ENCODE measurements at places on chromosomes 16 and 17. TPM values are rescaled to one million over a fixed set of nuclear protein-coding genes. Genes with fewer than 3 reads are reported as not detected.

Gene NLRC5
- total RNA-seq = 291 TPM

Gene NPIPB13
- 24.3 TPM for total RNA-seq

Gene ABCA3
- 6.8 TPM for total RNA-seq

Gene KCNH6
- total RNA-seq = not detected

Gene PPP1R1B
- total RNA-seq = not detected

Gene MYH3
- total RNA-seq = 3.2 TPM

Gene TGFB1I1
- total RNA-seq = 0.92 TPM

Gene PIRT
- not detected for total RNA-seq

Gene ADAM11
- total RNA-seq = 0.39 TPM

Gene CCL5
- 275 TPM for total RNA-seq

Gene RNF43
- not detected for total RNA-seq

Gene CA7
- not detected for total RNA-seq

Gene RNF157
- 150 TPM for total RNA-seq

Gene EVI2A
- total RNA-seq = 40.4 TPM

Gene YBX2
- 0.37 TPM for total RNA-seq

Gene SOST
- not detected for total RNA-seq

Gene TSPOAP1
- 51.5 TPM for total RNA-seq

Gene NPB
- total RNA-seq = 0.18 TPM

Gene SOX8
- total RNA-seq = not detected

Gene GP1BA
- not detected for total RNA-seq

Gene GPRC5C
- 0.32 TPM for total RNA-seq

Gene HS3ST2
- not detected for total RNA-seq

Gene NTN1
- total RNA-seq = not detected

Gene HOXB3
- 10.3 TPM for total RNA-seq

Gene ST6GALNAC2
- total RNA-seq = not detected

Gene SMPD3
- total RNA-seq = 11.1 TPM

Gene GCGR
- not detected for total RNA-seq

Gene C1QTNF1
- total RNA-seq = not detected

Gene SDR42E2
- not detected for total RNA-seq

Data from activated CD8-positive, alpha-beta T cell treated with anti-CD3 and anti-CD28 coated beads, Interleukin-2, amount 10 ng/mL, durations not matched to agents 7 days and 5 days (primary cell).